ENCODE measurements at places on chromosomes 11 and 22. TPM values are rescaled to one million over a fixed set of nuclear protein-coding genes. Genes with fewer than 3 reads are reported as not detected.

The CRACR2B gene
- polyA plus RNA-seq = 10.7 TPM

The DDX6 gene
- 13.2 TPM for polyA plus RNA-seq

The APOBEC3A gene
- polyA plus RNA-seq = not detected

The DKK3 gene
- 335 TPM for polyA plus RNA-seq

The BRSK2 gene
- polyA plus RNA-seq = 0.54 TPM

The PARVG gene
- 0.02 TPM for polyA plus RNA-seq

The ZNHIT2 gene
- 12.8 TPM for polyA plus RNA-seq

Measured in endothelial cell of umbilical vein (primary cell).